ENCODE measurements at places on chromosomes 7 and 10.

GRCh38 chr7:28986028-28986764 is 28.1 kb upstream of the TRIL start:
- DNase-seq, result no peak

DNA sequence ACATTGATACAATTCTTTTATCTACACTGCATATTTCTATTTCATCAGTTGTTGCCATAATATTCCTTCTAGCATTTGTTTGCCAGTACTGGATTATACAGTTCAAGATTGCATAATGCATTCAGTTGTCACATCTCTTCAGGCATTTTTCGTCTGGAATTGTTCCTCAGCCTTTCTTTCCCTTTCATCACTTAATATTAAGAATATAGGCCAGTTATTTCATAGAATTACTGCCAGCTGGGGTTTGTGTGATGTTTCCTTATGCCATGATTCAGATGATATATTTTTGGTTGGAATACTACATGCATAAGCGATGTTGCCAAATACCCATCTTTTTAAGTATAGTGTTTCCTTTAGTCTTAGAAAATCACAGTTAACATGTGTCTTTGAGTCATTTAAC is 20.8 kb downstream of the KIFBP start:
- no peak for DNase-seq

GRCh38 chr10:121221072-121221471 is 369.9 kb downstream of the WDR11 start:
- DNase-seq, result no peak

DNA sequence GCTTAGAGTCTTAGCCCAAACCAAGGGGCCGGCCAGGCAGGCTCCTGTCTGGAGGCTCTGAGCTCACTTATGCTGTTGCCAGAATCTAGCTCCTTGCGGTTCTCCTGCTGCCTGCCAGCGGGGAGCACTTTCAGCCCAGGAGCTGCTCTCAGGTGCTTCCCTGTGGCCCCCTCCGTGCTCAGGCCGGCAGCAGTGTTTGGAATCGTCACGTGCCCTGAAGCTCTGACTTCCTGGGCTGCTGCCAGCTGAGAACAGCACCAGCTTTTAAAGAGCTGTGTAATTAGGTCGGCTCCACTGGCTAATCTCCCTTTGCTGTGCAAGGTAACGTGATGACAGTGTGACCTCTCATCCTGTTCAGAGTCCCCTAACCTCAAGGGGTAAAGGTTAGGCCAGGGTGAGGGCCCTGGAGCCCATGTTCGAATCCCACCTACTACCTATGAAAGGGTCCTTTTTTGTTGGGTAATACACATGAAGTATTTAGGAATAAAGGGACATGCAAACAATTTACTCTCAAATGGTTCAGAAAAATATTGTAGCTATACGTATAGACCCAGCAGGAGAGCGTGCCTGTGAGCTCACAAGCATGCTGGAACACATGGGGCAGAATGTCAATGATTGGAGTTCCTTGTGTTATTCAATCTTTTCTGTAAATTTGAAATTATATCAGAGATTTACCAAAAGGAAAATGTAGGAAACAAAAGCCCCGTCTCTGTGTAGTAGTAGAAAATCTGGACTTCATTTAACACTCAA is 16.6 kb downstream of the ZNF862 start:
- DNase-seq, result peak; percentile 95

GRCh38 chr7:2498708-2499107 is 20.9 kb upstream of the LFNG start:
- no peak for DNase-seq

DNA sequence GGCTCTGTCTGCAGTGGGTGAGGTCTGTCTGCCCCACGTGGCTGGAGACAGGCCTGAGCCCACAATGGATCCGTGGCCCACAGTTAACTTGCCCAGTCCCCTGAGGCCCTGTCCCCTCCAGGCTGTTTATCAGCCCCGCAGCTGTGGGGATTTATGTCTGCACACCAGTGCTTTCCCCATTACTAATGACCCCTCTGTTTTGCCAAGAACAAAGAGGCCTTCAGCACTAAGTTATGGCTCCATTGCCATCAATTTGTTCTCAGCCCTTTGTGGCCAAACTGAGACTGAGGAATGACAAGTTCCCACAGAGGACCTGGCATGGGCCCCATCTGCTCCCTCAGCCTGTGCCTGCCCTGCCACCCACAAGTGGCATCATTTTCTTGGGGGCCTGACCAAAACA is 138.2 kb downstream of the C10orf105 start:
- no peak for DNase-seq

DNA sequence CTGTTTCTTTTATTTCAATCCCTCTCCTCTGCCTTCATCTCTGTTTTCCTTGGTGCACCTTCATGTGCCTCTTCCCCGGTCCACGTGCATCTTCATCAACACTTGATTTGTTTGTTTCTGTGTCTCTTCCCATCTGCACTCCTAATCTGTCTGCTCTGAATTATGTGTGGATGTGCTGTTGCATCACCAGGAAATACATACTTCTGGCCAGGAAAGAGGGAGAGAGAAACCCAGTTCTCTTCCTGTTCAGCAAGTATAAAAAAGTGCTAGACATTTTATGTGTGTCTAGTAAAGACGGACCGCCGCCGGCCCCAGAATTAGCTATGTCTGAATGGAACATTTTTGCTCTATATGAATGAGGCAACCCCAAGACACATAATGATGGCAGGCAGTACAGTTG is 93.8 kb downstream of the CALD1 start:
- no peak for DNase-seq

DNA sequence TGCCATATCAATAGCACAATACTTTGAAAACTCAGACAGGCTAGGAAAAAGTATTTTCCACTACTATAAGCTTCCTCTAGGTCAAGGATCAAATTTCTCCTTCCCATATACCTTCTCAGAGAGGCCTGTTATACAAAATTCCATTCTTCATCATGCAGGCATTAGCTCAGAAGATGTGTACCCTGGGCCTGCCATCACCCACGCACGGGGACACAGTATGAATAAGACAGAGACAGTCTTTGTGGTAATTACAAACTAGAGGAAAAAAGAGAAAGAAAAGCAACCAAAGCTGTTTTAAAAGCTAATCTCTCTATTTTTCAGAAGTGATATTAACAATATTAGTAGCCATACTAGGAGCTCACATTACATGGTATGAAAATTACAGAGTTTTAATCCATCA is 236.8 kb upstream of the AOAH start:
- no peak for DNase-seq

- no peak for DNase-seq
These were observed 476 bp upstream of the ZFYVE27 start for GRCh38 chr10:97736403-97736901.

DNA sequence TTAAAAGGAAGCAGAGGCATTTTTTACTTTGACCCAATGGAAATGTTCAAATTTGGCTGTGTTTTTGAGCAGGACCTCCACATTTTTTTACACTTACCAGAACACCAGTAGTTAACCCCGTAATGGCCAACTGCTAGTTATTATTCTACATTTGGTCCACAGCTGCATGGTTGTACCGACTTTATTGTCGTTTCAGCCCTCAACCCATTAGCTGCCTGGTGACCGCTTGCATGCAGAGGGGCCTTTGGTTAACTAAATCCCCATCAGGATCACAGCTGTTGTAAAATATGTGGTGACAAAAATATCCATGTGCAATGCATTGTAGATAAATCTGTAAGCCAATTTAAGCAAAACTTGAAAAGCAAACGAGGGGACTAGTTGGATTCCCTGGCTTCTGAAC is 342.2 kb upstream of the MEOX2 start:
- DNase-seq, result no peak

DNA sequence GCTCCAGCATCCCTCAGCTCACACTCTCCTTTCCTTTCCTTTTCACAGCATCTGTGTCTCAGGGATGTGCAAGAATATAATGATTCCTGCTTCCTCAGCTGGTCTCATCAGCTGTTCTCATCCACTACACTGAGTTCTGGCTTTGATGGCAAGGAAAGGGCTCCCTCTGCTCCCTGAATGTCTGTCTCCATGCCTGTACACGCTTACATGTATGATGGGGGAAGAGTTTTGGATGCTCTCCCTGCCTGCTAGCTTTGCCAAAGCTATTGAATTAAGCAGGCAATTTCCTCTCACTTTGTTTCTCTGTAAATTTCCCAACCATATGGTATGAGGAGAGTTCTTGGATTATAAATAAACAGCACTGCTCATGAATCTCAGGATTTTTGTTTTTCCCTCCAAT is 254.5 kb downstream of the SORCS3 start:
- DNase-seq, result no peak

GRCh38 chr7:46784732-46785131 is 797.2 kb downstream of the TNS3 start:
- DNase-seq, result no peak

- no peak for DNase-seq
These were observed 166.0 kb downstream of the RNF216 start for GRCh38 chr7:5615190-5616070.

DNA sequence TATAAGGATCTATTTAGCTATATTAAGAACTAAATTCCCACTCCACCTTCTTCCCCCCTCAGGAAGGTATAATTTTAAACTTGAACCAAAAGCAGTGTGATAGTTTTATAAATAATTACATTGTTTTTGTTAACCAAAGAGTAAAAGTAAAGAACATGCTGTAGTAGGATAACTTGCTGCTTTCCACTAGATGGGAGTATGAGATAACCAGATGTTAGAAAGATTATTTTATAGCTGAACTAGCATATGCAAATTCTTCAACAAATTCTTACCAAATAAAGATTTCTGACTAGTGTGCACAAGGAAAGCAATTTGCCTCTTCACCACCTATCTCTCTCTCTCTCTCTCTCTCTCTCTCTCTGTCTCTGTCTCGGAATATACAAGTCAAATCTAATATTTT is 31.8 kb downstream of the TES start:
- no peak for DNase-seq

GRCh38 chr7:84107259-84107658 is 87.3 kb downstream of the SEMA3A start:
- DNase-seq, result no peak

DNA sequence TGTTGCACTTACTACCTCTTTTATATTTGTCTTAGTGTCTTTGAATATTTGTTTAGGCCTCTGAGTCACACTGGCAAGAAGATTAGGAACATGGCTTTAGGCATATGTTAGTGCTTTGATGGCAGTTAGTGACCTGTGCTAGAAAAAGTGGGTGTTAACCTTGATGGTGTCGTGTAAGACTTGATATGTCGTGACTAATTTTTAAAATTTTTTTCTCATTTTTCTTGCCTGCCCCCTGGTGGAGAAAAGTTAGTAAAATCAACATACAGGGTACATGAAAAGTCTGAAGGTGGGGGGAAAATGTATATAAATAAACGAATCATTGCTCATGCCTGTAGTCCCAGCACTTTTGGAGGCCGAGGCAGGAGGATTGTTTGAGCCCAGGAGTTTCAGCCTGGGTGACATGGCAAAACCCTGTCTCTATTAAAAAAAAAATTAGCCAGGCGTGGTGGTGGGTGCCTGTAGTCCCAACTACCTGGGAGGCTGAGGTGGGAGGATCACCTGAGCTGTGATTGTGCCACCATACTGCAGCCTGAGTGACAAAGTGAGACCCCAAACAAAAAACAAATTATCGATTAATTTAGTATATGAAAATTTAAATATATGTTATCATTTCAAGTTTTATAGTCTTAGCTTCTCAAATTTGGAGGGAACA is 44.6 kb downstream of the TAX1BP1 start:
- DNase-seq, result peak; percentile 5

DNA sequence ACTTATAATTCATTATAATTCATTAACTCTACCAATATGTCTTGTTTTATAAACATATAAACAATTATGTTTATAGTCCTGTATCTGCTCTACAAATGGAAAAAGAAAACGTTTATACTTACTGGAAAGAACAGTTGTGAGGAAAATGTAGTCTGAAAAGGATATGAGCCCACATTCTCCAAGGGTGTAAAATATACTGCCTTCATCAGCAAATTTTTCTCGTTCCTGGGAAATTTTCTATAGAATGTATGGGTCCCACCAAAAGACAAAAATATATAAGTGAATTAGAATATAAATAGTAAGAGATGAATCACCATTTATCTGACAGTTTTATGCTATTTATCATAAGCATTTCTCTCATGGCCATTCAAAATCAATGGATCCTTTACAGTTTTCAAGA is 117.8 kb downstream of the MICU1 start:
- no peak for DNase-seq

DNA sequence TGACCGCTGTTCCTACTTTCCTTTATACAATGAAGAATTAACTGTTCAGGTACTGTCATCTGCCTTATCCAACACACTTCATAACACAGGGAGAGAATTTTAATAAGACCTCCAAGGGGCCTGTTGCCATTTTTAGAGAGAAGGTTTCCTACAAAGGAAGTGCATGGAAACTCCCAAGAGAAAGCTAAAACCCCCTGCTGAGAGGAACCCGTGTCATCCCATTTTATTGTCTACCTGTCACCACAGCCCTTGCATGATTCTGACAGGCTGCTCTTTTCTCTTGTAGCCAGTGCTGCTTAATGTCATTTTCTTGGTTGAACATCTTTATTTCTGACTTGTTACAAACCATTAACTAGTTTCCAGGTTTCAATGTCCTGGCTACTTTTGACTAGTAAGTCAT is 98.4 kb downstream of the SNX10 start:
- DNase-seq, result no peak

DNA sequence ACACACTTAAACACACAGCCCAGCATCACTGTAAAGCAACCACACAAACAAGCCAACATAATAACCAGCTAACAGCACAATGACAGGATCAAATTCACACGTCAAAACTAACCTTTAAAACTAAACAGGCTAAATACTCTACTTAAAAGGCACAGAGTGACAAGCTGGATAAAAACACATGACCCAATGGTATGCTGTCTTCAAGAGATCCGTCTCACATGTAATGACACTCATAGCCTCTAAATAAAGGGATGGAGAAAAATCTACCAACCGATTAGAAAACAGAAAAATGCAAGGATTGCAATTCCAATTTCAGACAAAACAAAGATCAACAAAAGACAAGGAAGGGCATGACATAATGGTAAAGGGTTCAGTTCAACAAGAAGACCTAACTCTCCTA is 17.2 kb upstream of the PRSS58 start:
- no peak for DNase-seq

- no peak for DNase-seq
These were observed 984.8 kb upstream of the LRRTM3 start for GRCh38 chr10:65940816-65941662.

DNA sequence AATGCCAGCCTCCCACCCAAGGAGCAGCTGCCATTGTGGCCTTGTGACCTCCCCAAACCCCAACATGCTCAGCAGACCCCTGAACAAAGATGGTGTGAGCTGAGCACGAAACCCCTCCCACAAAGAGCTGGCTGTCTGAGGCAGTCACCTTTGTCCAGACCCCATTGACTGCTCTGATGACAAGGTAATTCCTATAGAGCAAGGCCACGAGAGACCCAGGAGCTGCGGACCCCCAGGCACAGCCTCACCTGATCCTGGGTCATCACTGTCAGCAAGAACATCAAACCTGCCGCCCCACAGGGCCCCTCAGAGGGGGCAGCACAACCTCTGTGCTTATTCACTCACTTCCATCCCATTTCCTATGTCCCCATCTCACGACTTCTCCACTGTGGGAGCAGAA is 102.6 kb downstream of the CPXM2 start:
- no peak for DNase-seq

DNA sequence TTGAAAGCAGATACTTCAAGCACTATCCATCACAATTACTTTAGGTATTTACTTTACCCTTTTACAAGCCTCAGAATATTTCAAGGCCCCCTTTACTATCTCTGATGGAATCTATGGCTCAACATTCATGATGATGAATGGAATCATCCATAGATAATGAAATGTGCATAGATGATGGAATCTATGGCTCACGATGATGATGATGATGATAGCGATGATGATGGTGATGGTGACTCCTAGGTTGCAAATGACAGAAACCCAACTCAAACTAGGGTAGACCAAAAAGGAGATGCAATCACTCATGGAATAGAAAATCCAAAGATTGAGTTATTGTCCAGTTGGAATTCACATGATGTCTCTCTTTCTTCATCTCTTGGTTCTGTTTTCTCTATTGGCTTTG is 55.7 kb downstream of the NEBL start:
- DNase-seq, result no peak

Measured in NCI-H345 (cell line).